NCI-H2107 (cell line): ENCODE measurements at places on chromosomes 11 and 22.

- no peak for DNase-seq
Measured at GRCh38 chr22:33688903-33689302, 231.4 kb downstream of the LARGE1 start.

- DNase-seq, result peak; percentile 77
Measured at GRCh38 chr22:42947211-42947990, 67.5 kb downstream of the PACSIN2 start.

DNA sequence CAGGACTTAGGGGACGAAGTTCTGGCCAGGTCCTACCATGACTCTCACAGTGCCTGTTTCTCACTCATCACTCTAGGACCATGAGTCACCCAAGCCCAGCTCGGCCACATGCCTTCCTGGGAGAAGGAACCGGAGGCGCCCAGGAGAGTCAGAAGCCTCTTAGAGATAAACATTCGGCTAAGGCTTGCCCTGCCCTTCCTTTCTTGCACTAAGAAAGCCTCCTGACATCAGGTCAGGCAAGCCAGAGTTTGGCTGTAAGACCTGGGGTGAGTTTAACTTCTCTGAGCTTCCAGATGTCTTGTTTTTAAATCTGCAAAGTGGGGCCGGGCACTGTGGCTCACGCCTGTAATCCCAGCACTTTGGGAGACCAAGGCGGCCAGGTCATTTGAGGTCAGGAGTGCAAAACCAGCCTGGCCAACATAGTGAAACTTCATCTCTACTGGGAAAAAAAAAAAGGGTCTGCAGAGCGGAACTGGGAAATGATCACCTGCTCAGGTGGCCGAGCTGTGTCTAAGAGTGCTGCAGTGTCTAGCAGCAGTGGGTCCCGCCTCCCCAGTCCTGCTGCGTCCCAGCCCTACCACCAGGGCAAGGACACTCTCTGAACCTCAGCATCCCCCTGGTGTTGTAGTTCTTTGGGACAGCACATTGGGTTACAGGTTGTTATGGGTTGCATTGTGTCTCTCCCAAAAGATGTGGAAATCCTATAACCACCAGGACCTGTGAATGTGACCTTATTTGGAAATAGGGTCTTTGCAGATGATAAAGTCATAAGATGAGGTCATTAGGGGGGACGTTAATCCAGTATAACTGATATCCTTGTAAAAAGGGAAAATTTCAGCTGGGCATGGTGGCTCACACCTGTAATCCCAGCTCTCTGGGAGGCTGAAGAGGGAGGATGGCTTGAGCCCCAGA lies 1.8 kb upstream of the CARS1 start:
- DNase-seq, result no peak

- DNase-seq, result no peak
Measured at GRCh38 chr11:84236436-84236835, 950.3 kb upstream of the CCDC90B start.

DNA sequence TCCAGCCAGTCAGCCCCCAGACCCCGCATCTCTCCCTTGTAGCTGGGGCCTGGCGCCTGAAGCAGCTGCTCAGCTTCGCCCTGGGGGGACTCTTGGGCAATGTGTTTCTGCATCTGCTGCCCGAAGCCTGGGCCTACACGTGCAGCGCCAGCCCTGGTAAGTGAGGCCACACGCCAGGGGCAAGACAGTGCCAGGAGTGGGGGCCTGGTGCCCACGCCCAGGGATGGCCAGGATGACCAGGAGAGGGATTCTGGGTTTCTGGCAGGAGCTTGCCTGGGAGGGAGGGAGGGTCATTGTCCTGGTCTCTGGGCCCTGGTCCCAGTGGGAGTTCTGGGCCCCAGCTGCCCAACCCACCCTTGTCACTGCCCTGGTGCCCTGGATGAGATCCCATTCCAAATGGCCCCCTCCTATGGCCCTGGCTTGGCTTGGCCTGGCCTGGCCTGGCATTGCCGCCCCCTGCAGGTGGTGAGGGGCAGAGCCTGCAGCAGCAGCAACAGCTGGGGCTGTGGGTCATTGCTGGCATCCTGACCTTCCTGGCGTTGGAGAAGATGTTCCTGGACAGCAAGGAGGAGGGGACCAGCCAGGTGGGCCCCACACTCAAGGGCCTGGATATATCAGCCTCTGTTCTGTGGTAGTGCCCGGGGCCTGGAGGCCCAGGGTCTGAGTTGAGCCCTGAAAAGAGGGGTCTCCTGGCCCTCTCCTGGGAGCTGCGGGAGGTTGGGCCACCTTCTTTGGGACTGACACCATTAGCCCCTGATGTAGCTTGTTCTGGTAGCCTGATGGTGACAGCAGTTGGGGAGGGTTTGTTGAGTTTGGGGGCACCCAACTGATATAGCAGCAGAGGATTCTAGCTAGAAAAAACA lies 3.7 kb downstream of the SLC39A13 start:
- DNase-seq, result no peak
